KBM-7 (cell line): ENCODE measurements at places on chromosomes 13 and 19.
A peak's percentile ranks its signal among the peaks of the same experiment; 100 is the strongest.

GRCh38 chr13:85729296-85729695, 69.9 kb downstream of the SLITRK6 start:
- DNase-seq = no peak

DNA sequence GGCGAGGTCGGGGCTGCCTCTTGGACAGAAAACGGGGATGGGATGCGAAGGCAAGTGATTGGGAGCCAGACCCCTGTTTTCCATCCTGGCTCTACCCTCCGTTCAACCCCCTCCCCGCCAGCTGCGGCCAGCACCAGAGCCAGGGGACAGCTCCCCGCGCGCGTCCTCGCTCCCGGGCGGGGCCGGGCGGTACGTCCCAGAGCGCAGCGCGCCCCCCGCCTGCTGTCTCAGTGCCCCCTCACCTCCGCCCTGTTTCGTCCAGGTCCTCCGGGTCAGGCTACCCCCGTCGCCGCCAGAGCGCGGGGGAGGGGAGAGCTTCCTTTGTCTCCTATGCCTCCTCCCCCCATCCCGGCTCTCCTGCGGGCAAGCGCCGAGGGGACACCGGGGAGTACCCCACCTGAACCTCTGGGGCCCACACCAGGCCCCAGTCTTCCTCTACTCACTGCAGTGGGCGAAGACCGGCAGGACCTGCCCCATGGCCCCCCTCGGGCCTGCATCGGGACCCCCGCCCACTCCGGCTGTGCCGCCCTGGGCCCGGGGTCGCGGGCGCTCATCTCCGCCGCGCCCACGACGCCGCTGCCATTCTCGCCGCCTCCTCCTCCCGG, 396 bp downstream of the RTN2 start:
- DNase-seq = peak; percentile 56

GRCh38 chr19:32349724-32350470, 4.5 kb downstream of the ZNF507 start:
- no peak for DNase-seq

GRCh38 chr13:37241786-37242185, 136.3 kb upstream of the CSNK1A1L start:
- DNase-seq = no peak

- no peak for DNase-seq
Measured at GRCh38 chr19:1151037-1151724, 22.9 kb downstream of the SBNO2 start.

GRCh38 chr19:51739466-51740213, 12.0 kb downstream of the FPR1 start:
- no peak for DNase-seq

DNA sequence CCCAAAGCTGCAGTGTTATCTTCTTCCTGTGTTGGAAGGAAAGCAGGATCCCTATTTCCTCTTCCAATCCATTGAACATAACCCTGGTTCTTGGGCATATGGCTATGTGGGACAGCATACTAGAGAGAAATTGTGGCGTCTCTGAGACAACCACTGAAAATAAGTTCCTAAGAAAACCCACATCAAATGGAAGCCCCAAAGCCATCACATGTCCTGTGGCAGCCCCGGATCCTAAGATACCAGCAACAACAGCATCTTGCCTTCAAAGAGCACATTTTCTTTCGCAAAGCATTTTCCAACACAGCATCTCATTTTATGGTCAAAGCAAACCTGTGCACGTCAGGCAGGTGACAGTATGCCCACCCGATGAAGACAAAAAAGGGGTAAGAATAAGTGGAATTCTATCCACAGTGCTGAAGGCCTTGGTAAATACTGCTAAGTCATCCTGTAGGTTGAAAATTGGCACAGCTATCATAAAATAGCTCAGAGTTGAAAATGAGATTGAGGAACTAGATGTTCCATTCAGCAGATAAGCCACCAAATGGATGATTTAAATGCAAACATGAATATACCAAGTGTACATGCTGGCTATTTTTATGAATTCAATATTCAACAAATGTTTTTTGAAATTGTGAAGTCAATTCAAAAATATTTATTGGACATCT, 232.2 kb downstream of the DLEU7 start:
- peak; percentile 24 for DNase-seq
